Activated T-cell treated with anti-CD3 and anti-CD28 coated beads, Interleukin-2, amount 50 U/mL, for 48 hours (primary cell): ENCODE measurements at places on chromosomes 1 and 21.

- DNase-seq: no peak
Observed at GRCh38 chr1:100359139-100359538, 6.8 kb downstream of the CDC14A start.

- DNase-seq: no peak
Observed at GRCh38 chr21:45847870-45848269, 133.7 kb upstream of the COL6A1 start.

DNA sequence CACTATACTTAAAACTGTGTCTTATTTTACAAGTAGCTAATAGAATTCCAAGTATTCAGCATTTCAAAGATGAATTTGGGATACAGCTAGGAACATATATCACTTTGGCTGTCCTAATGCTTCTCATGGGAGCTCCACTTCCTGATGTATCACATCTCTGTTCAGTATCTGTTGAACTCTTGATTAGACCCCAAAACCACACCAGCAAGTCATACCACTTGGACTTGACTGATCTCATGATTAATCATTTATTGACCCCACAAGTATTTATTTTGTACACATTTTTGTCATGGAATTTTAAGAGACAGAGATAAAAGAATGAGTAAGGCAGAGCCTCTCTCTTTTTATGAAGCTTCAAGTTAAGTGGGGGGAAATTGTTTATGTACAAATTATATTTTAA, 30.0 kb downstream of the TMPRSS15 start:
- no peak for DNase-seq

- DNase-seq: no peak
Observed at GRCh38 chr21:38631676-38632075, 133.4 kb upstream of the ERG start.

DNA sequence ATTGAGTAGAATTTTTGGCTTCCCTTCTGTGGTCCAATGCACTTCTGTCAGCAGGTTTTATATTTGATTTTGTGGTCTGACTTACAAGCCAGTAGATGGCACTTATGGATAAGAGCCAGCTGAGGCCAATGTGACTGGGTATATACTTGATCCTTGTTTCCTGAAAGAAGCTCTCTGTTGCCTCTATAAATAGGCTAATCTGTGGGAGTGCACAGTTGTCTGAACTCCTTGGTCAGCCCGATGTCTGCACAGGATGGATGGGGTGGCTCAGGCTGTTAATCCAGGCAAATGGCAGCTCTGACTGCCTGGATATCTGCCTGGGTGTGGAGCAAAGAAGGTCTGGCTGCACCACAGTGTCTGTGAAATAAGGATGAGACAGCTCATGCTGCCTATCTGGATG, 1183.7 kb upstream of the PRMT6 start:
- DNase-seq: no peak

- DNase-seq: no peak
Observed at GRCh38 chr1:193060406-193060805, 994 bp downstream of the RO60 start.

DNA sequence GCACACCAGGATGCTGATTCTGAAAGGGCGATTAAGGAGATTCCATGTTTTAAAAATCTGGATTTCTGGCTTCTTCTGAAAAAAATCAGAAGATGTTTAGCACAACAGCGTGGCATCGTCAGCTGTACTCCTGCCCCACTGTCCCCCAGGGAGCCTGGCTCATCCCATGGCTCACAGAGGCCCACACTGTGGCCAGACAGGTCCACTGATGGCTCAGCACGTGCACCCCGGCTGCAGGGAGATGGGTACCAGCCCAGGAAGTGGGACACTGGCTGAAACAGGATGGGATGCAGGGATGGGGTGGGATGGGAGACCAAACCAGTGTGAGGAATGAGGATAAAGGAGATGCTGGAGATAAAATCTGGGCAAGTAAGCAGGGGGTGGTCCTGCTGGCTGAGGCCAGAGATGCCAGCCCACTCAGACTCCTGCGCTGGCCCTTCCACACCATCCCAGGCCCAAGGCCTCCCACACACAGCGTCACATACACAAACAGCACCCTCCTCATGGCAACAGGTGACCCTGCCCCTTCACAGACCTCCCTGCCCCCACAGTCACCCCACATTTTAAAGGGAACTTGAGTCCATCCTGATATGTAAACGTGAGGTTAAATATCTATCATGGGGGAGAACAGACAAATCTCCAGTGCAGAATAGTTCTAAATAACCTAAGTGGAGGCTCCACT, 23.9 kb upstream of the SAMD11 start:
- DNase-seq: no peak

DNA sequence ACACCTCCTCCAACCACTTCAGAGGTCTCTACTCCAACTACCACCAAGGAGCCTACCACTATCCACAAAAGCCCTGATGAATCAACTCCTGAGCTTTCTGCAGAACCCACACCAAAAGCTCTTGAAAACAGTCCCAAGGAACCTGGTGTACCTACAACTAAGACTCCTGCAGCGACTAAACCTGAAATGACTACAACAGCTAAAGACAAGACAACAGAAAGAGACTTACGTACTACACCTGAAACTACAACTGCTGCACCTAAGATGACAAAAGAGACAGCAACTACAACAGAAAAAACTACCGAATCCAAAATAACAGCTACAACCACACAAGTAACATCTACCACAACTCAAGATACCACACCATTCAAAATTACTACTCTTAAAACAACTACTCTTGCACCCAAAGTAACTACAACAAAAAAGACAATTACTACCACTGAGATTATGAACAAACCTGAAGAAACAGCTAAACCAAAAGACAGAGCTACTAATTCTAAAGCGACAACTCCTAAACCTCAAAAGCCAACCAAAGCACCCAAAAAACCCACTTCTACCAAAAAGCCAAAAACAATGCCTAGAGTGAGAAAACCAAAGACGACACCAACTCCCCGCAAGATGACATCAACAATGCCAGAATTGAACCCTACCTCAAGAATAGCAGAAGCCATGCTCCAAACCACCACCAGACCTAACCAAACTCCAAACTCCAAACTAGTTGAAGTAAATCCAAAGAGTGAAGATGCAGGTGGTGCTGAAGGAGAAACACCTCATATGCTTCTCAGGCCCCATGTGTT, 66.6 kb downstream of the TPR start:
- no peak for DNase-seq

DNA sequence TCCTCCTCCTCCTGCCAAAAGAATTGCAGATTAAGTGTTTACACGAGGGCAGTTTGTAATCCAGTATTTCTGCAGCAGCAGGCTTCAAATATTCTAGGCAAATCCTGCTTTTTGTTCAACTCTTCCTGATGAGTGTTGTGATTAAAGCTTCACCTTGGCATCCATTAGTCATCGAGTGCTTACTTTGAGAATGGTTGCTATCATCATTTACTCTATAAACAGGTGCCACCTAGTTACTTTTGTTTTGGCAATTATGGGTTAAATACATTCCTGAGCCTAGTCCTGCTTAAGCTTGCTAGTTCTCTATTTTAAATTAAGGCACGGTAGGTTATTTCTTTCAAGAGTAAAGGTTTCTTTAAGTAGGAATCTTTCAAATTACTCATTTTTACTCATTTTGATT, 20.3 kb downstream of the PDC start:
- DNase-seq: no peak

GRCh38 chr1:42861014-42861399, 14.6 kb downstream of the ZNF691 start:
- DNase-seq: no peak

GRCh38 chr1:223456747-223457146, 63.5 kb downstream of the CCDC185 start:
- DNase-seq: no peak

GRCh38 chr1:40183055-40183710, 22.0 kb downstream of the RLF start:
- DNase-seq: no peak

- no peak for DNase-seq
Observed at GRCh38 chr1:180311011-180311730, 81.1 kb downstream of the LHX4 start.

- DNase-seq: no peak
Observed at GRCh38 chr1:58430421-58431275, 115.9 kb downstream of the OMA1 start.

DNA sequence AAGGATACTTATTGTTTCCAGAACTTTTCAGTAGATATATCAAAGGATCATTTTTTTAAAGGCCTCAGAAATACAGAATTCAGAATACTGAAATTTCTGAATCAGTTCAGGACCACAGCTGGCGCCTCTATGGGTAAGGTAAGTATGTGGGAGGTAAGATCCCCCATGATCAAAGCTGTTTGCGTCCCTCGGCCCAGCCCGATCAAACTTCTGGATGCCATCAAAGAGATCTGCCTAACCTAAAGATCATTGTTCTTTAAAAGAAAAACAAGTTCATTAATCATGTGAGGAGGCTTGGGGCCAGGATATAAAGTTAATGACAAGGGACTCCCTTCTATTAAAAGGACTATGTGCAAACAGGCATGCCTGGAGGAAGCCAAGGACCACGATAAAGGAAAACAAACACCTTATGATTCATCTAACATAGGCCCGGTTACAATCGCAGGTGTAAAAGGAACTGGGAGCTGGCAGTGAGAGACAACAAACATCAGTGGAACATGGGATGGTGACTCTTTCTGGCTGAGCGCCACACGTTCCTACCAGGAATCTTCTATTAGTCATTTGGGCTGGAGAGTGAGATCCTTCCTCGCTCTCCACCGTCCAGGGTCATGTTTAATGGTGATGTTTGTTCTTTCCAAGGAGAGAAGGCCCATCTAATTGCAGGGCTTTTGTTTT, 2.8 kb upstream of the BACE2 start:
- no peak for DNase-seq

DNA sequence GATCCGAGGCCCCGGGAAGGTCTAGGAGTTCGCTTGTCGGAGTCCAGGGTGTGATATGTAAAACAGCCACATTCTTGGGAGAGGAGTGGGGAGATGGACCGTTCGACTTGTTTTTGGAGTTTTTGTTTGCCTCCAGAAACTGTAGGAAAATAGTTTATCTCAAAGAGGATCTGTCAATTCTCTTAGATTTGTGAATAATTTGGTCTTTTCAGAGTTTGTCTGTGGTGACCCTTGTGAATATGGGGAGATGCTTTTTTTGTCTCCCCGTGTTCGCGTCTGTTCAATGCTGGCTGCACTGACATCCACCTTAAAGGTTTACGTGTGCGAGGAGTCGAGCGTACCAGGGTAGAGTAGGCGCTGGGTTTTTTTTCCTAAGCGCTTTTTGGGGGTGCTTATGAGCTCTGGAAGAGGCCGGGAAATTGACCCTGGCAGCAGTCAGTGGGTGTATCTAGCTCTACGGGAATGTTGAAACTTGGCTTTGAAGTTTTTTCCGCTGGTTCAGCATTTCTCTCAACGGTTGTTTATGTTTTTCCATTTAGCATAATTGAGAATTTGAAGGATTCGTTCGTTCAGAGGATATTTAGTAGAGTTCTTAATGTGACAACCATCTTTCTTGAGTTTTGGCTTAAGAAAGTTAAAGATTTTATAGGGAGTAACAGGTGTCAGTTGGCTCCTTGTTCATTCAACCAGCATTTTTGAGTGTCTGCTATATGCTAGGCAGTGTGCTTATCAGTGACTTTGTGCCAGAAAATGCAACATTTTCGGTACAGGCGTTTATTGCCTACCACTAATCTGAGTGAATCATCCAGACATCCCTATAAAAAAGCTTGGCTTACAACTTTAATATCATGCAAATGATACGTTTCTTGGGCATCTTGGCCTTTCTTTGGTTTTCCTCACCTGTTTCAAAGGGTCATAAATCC, 1.2 kb downstream of the SZRD1 start:
- no peak for DNase-seq
